ENCODE measurements at places on chromosomes 2 and 18. TPM values are rescaled to one million over a fixed set of nuclear protein-coding genes. Genes with fewer than 3 reads are reported as not detected.

- H3K4me1 ChIP-seq: peaks cover 4% of the 10 kb centered on the region
- peaks cover 28% of the 10 kb centered on the region for H3K36me3 ChIP-seq
- DNase-seq: no peak
- H3K27ac ChIP-seq: no peak overlapping the region
- H3K27me3 ChIP-seq: no peaks in the 10 kb centered on the region
These were observed 92.4 kb upstream of the ZFP36L2 start for GRCh38 chr2:43318791-43319190.

- no peak overlapping the region for H3K27ac ChIP-seq
- H3K4me3 ChIP-seq: no peak overlapping the region
- no peaks in the 10 kb centered on the region for H3K36me3 ChIP-seq
- H3K4me1 ChIP-seq: peaks cover 27% of the 10 kb centered on the region
- no peaks in the 10 kb centered on the region for H3K27me3 ChIP-seq
These were observed 208.1 kb downstream of the CLIP4 start for GRCh38 chr2:29323301-29323700.

DNA sequence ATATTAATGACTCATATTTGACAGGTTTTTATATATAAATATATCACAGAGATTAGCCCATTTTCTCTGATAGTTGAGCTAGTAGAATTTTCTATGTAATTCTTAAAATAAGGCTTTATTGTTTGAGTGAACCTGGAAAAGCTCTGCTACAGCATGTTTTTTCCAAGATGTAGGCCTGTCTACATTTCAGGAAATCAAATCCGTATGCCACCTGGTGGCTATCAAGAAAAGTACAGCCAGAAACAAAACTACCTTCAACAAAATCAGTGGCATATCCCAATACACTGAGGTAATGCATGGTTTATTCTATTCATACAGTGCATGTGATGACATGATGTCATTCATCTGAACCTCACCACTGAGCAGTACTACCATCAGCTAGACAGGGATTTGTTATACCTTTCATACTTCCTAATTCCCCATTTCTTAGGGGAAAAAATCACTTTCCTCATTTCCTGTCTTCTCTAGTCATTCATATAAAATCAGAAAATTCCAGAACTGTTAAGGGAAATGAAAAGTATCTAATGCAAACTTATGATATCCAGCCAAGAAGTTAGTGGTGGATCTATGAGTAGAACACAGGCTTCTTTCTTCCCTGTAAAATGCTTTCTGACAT, 310.4 kb upstream of the SYT4 start:
- DNase-seq: peak; percentile 10
- no peaks in the 10 kb centered on the region for H3K36me3 ChIP-seq
- H3K4me1 ChIP-seq: no peaks in the 10 kb centered on the region
- H3K27me3 ChIP-seq: no peaks in the 10 kb centered on the region

DNA sequence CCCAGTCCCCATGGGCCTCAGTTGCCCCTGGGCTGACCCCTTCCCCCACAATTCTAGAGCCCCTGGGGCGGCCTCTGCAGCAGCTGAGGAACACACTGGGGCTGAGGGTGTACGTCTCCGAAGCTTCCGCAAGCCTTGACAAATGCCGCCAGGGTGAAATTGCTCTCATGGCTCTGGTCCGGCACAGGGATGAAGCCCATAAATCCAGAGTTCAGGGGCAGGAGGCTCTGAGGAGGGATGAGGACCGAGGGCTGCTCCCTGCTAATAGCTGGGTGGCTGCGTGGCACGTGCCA, 27.1 kb upstream of the OTOS start:
- H3K4me3 ChIP-seq: no peak overlapping the region
- H3K27ac ChIP-seq: no peak overlapping the region
- no peaks in the 10 kb centered on the region for H3K4me1 ChIP-seq
- no peak for DNase-seq
- H3K27me3 ChIP-seq: peaks cover 3% of the 10 kb centered on the region

DNA sequence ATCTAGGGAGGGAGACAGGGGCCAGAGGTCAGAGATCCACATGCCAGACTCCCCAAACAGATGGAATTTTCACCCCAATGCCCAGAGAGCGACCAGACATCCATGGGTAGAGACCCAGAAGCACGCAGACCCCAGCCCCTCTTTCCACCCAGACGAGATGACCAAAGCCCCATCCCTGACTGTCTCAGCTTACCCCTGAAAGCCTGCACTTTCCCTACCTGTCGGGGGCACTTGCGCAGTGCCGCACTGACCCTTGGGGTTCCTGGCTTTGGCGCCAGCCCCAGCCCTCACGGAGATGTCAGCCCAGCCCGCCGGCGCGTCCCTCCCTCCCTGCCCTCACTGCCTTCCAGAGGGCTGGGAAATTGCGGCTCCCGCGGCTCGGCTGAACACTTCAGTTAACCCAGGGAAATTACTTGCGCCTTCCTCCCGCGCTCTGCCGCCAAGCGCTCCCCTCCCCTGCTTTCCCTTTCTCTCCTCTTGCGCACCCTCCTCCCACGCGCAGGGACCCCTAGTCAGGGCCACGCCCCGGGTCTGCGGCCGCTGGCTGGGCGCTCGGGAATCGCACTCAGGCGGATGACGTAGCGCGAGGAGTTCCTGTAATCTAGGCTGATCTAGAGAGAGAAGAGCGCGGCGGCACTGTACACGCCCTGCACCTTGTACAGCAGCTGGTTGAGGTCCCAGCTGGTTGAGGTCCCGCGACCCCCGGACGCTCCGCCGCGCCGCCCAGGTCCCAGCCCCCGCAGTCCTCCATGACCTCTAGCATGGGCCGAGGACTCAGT, 12.0 kb downstream of the ALPG start:
- DNase-seq: no peak
- no peak overlapping the region for H3K4me3 ChIP-seq
- H3K36me3 ChIP-seq: no peaks in the 10 kb centered on the region
- no peak overlapping the region for H3K27ac ChIP-seq
- peaks cover 8% of the 10 kb centered on the region for H3K27me3 ChIP-seq

- H3K27me3 ChIP-seq: no peaks in the 10 kb centered on the region
- H3K4me3 ChIP-seq: no peak overlapping the region
- H3K4me1 ChIP-seq: peaks cover 18% of the 10 kb centered on the region
- no peak overlapping the region for H3K27ac ChIP-seq
- DNase-seq: no peak
These were observed 238.9 kb downstream of the FHOD3 start for GRCh38 chr18:36536426-36536825.

Gene EPB41L3
- polyA plus RNA-seq: 0.63 TPM

Gene CCDC68
- polyA plus RNA-seq: not detected
